ENCODE measurements at places on chromosomes 6 and 20. TPM values are rescaled to one million over a fixed set of nuclear protein-coding genes. Genes with fewer than 3 reads are reported as not detected.

- DNase-seq = no peak
Observed at GRCh38 chr6:163113358-163113962, 301.1 kb upstream of the QKI start.

DNA sequence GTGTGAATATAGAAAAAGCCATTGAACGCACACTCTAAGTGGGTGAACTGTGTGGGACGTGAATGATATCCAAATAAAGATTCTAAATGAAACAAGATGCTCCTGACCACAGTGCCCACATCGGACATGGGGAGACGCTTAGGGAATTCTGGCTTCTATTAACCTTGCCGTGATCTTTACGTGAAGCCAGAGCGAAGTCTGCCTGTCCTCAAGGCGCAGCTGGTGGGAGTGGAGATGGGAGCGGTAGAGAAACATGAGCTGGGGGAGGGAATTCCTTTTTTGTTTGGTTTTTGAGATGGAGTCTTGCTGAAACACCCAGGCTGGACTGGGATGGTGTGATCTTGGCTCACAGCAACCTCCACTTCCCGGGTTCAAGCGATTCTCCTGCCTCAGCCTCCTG is 46.0 kb downstream of the VSTM2L start:
- no peak for DNase-seq

DNA sequence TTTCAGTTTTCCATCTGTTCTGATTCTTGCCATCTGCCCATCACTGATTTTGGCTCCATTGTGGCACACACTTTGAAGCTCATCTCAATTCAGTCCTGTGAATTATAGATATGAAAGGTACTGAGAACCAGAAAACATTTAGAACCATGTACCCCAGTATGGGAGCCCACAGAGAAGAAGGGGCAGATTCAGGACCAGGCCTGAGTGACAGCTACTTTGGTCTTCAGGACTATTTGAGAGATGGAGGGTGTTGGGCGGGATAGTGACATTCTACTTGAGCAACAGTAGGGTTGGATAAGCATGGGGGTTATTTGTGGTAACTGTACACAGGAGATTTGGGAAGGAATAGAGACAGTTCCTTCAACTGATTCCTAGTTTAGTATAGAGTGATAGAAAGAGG is 259.2 kb upstream of the MANEA start:
- no peak for DNase-seq

PTPRT gene
- total RNA-seq = not detected

PKHD1 gene
- total RNA-seq = not detected

- no peak for DNase-seq
Observed at GRCh38 chr20:17602493-17602892, 32.6 kb downstream of the DSTN start.

- DNase-seq = no peak
Observed at GRCh38 chr20:63690003-63690897, 6.2 kb upstream of the TNFRSF6B start.

GRCh38 chr20:48747840-48748414 is 79.9 kb downstream of the PREX1 start:
- no peak for DNase-seq

B3GAT2 gene
- not detected for total RNA-seq

FOXF2 gene
- 2.7 TPM for total RNA-seq

- DNase-seq = no peak
Observed at GRCh38 chr6:129705212-129705611, 4.8 kb downstream of the ARHGAP18 start.

CCM2L gene
- 10.4 TPM for total RNA-seq

CRISP3 gene
- total RNA-seq = not detected

DNA sequence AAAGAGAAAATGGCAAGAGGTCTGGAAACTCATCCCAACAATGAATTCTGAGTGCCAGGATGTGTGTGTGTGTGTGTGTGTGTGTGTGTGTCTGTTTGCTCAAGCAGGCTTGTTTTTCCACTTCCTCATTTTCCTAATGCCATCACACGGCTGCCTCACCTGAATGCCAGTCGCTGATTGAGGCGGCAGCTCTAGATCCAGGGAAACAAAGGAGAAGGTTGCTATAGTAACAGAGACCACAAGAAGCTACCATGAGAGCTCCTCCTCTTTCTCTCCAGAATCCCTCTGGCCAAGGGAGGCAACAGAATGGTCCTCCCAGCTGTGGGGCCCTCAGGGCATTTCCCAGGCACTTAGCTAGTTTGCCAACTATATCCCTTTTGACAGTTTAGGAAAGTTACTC is 241.1 kb upstream of the TSHZ2 start:
- no peak for DNase-seq

DNA sequence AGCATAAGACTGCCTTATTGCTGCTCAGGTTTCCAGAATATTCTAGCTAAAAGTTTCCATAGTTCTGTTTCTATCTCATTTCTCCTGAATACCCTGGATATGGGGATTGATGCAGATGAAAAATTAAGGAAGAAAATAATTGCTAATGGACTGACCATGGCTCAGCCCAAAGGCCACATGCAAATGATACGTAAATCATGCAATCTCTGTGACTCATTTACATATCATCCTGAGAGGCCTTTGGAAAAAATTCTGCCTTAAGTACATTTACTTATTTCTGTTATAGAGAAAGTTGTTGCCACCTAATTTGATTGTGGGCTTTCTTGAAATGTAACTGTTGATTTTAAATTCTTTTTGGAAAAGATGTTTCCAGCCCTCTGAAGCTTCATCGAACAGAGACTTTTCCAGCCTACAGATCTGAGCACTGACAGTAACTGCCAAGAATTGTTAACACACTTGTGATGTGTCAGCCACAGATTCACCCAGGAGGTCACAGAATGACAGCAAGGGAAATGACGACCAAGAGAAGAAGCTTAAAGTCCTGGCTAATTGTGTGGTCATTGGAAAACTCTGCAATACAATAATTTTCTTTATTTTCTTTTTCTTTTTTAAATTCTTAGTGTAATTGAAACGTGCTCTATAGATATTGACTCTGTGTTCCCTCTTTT is 174.8 kb downstream of the DOK5 start:
- no peak for DNase-seq

SCGN gene
- total RNA-seq = 3.6 TPM

- DNase-seq = no peak
Observed at GRCh38 chr20:24723186-24723585, 225.9 kb upstream of the CST7 start.

DNA sequence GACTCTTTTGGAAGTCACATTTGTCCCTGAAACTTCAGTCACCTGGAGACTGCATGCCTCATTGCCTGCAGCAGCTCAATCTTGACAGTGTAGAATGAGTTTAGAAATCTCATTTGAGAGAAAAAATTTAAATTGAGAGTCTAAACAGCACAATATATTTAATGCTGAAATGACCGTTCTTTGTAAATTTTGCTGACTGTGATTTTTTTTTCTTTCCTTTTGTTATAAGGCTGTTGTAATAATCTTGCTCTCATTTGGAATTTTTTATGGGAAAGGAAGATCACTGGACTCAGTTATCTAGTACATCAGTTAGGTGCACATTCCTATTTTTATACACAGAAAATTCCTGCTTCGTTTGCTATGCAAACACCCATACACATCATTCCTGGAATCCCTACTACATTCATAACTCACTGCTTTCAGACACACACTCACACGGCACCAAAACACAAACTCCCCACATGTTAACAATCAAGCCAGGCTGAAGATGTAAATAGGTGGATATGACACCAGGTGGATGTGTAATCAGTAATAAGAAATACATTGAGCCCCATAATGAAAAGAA is 43.8 kb downstream of the PTCHD4 start:
- no peak for DNase-seq

BTNL2 gene
- total RNA-seq = not detected

BMP5 gene
- total RNA-seq = not detected

DNA sequence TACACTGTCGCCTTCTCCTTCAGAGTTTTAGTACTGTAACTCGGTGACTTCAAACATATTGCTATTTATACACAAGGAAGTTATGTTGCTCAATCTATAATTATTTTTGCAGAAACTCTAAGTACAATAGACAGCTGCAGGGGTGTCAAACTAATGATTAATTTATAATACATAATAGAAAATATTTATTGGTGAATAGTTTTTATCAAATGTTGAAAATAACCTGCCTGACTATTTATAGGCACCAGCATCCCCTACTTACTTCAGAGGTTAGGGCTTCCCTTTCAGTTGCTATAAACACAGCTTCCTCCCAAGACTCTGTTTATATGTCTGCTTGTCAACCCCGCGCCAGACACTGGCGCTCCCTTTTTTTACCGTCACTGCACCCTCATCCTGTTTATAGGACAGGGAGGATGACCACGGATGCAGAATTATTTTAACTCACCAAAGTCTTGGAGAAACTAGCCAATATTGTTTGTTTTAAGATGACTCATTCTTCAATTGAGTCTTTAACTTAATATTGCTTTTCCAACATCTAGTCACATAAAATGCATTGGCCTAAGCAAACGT is 225.0 kb downstream of the ALDH8A1 start:
- DNase-seq = no peak

- no peak for DNase-seq
Observed at GRCh38 chr20:24364482-24364881, 104.9 kb upstream of the SYNDIG1 start.

- no peak for DNase-seq
Observed at GRCh38 chr6:34225551-34225950, 11.1 kb upstream of the HMGA1 start.

DNA sequence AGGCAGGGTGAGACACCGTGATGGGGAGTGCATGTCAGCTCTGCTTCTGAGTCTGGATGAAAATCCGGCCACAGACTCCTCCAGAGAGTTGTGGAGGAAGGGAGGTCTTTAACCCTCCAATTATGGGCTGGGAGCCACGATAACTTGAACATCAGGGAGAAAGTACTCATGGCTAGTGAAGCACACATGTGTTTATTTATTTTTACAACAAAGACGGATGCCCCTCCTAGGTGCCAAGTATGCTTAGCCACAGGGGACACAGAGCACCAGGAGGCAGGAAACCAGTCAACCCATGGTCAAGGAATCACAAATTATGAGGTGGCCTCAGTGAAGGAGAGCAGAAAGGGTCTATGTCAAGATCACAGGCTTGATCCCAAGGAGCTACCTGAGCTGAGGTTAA is 54.1 kb downstream of the ZNF217 start:
- no peak for DNase-seq

SEL1L2 gene
- total RNA-seq = not detected

GRCh38 chr20:43287637-43288036 is 97.9 kb upstream of the PTPRT start:
- no peak for DNase-seq

ADGRB3 gene
- 0.74 TPM for total RNA-seq

DNA sequence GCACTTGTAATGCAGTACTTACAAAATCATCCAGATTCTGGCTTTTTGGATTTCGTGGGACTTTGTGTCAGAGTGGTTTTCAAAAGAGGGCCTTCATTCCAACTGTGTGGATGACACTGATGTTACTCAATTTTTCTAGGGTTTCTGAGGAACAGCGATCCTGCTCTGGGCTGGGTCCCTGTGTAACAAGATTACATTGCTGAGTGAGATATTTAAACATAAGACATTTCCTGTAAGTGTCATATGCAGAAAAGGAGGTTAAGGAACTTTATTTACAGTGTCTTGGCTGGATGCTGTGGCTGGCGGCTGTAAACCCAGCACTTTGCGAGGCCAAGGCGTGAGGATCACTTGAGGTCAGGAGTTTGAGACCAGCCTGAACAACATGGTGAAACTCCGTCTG is 6.7 kb downstream of the ZFAND3 start:
- no peak for DNase-seq

- DNase-seq = no peak
Observed at GRCh38 chr6:166361077-166361429, 18.7 kb upstream of the SFT2D1 start.

DNA sequence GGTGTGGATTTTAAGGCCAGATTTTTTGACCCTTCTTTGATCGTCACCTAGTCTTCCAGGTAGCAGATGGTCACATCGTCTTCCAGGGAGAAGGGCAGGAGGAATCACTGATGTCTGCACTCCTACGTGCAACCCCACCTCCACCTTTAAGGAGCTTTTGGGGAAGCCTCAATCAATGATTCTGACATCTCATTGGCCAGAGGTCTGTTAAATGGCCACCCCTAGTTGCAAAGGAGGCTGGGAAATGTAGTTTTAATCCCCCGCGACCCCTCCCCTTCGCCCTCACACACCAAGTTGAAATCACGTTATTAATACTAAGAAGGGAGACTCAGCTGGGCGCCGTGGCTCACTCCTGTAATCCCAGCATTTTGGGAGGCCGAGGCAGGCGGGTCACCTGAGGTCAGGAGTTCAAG is 151.4 kb downstream of the BCAS1 start:
- DNase-seq = no peak

- no peak for DNase-seq
Observed at GRCh38 chr20:18571009-18571408, 3.8 kb downstream of the SMIM26 start.

DNA sequence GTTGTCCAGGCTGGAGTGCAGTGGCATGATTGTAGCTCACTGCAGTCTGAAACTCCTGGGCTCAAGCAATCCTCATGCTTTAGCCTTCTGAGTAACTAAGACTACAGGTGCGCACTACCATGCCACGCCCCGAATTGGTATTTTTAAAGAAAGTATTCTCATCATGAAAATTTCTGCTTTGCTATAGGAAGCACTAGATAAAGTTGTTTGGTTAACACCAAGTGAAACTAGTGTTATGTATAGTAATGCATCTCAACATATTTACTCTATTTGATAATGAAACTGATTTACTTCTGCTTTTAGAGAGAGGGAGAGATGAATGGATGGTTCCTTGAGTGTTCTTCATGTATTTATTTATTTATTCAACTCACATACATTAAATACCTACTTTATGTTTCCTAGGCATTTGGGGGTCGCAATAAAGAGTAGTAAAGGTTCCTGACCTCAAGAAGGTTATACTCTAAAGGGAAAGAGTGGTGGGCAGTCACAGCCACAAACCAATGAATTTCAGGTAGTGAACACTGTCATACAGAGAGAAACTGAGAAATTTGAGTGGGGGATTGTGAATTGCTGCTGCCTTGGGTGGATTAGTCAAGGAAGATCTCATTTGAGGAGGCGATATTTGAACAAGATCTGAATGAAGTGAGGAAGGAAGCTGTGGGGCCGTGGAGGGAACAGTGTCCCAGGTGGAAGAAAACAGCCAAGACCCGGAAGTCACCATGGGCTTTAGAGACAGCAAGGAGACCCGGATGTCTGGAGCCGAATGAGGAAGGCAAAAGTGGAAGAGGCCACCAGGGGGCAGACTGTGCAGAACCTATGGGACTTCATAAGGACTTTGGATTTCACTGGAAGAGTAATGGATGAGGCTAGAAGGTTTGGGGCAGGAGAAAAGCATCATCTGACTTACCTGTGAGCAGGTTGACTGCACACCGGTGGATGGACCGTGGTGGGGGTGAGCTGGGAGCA is 185.6 kb downstream of the TSHZ2 start:
- DNase-seq = no peak

- no peak for DNase-seq
Observed at GRCh38 chr6:23272536-23272935, 703.2 kb downstream of the HDGFL1 start.

MUC21 gene
- total RNA-seq = not detected

NFATC2 gene
- 9.3 TPM for total RNA-seq

- no peak for DNase-seq
Observed at GRCh38 chr6:163459007-163459406, 44.5 kb downstream of the QKI start.

DNA sequence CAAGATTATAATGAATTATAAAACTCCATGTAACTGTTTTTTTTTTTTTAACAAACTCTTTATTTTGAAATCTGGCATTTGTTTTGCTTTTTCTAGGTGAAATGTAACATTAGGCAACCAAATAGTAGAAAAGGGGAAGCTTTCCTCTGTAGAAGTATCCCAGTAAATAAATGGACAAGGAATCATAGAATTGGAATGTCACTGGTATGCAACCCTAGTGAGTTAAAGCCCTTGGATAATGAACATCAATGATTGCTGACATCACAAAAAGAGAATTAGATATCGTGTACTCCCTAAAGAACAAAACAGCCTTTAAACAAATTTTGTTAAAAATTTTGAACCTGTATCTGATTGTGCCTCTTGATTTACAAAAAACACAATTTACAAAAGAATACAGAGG is 93.9 kb upstream of the OGFRL1 start:
- no peak for DNase-seq

All from mesenteric fat pad (tissue), 1 donor.